Motor neuron (in vitro differentiated cells): ENCODE measurements at places on chromosomes 6 and 20. TPM values are rescaled to one million over a fixed set of nuclear protein-coding genes. Genes with fewer than 3 reads are reported as not detected.

Gene ENPP3
- 0.49 and 0.62 TPM in 2 replicates for total RNA-seq

- no peak for ATAC-seq
Measured at GRCh38 chr6:119346450-119346849, 3.1 kb downstream of the MAN1A1 start.

DNA sequence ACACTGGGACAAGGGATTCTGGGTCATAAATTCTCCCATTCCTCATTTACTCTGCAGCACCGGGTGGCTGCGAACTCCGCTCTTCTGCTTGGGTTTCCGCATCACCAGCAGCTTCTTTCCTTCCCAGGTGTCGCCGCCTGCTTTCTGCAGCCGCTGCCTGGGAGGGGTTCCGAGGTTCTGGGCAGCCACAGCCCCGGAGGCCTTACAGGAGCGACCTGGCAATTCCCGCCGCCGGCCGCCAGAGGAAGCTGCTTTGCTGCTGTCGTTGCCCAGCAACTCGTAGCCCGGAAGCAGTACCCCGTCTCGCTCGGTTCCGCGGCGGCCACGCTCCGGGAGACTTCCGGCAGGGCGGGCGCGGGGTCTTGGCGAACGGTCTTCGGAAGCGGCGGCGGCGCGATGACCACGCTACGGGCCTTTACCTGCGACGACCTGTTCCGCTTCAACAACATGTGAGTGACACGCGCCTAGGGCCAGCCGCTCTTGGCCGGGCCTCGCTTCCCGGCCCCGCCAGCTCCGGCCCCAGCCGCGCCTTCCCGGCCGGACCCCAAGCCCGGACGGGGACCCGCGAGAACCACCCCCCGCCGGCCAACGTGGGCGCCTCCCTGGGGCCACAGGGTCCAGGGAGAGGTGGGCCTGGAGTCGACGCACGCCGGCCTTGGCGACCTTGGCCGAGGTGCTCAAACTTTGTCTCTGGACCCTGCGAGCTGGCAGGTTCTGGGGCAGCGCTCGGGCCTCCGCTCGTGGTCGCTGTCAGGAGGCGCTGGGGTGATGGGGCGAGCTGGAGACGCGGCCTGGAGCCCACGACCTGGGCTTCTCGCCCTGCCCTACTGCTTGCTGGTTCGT lies at the start of gene NAA20:
NAA20 (plus strand) TSS at position 362 of the 843 bp plus-strand sequence; CDS start at position 397, 35 bp downstream.
- peak; percentile 95 for ATAC-seq

GRCh38 chr6:141403103-141403502 lies 729.6 kb upstream of the GJE1 start:
- no peak for ATAC-seq

DNA sequence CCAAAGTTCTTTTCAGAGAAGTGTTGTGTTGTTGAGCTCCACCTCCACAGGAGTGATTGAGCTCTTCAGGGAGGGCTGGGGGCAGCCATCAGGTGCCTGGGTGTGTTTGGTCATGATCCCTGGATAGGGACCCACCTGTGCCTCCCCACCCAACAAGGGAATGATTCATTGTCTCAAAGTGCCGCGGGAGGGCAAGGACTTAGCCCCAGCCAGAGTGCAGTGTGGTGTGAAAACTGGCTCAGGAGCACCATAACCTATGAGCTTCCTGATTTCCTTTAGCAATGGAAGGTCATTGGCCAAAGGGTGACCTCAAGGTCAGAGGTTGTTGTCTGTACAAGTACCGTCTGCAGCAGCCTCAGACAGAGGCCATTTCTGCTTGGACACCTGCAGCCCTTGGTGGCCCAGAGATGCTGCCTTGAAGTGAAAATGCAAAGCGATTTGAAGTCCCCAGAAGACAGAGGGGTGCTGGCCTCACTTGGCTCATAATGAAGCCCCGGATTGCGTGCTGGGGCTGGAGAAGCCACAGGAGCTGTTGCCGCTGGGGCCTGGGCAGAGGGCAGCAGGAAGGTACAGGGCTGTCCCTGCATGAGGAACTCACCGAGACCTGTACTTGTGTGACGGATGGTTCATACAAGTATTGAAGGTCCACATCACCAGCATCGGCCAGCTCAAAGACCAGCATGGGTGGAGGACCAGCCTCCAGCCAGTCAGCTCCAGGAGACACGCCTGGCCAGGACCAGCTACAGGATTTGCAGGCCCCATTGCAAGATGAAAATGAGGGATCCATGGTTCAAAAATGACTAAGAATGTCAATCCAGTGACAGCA lies 100.6 kb upstream of the DUSP22 start:
- ATAC-seq = no peak

- no peak for ATAC-seq
Measured at GRCh38 chr6:37809197-37809543, 10.4 kb upstream of the ZFAND3 start.

- peak; percentile 36 for ATAC-seq
Measured at GRCh38 chr20:32823078-32823477, 3.3 kb downstream of the MAPRE1 start.

- peak; percentile 38 for ATAC-seq
Measured at GRCh38 chr20:51802170-51802751, at the start of gene SALL4. SALL4 (minus strand) TSS chr20:51802521; CDS start chr20:51802408, 113 bp downstream.

Gene MAPK14
- 38.6 and 45.0 TPM in 2 replicates for total RNA-seq

Gene PKIB
- 0.86 TPM in 1 of 2 replicates, not detected in the other for total RNA-seq

DNA sequence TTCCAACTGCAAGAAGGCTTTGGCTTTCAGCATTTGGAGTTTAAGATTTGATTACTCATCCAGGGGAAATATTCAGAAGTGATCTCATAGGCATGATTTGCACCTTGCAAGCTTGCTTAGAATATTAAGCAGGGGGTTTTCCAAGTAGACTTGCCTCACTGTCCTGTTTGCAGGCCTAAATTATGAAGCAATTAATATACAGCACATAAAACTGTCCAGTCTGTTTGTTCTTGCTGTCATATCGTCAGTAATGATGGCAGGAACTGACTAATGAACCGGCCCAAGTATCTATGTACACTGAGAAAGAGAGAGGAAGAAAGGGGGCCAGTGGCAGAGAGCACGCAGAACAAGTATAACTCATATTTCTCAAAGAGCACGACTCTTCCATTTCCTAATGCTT lies 212.5 kb upstream of the SUPT3H start:
- ATAC-seq = peak; percentile 94

DNA sequence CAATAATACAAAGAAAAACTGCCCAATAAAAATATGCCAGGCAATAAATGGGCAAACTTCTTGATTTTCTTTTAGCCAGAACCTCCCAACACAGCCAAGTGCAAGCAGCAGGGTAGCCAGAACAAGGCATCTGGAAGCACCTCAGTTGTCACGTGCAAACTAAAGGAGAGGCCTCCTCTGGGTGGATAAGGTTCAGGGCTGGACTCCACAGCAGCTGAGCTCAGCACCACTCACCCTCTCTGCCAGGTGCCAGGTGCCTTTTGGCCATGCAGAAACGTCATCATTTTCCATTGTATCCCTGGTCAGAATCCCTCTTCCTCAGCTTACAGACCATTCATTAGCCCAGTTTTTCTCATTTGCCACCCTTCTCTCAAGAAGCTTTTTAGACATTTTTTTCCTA lies 52.7 kb downstream of the SOD2 start:
- no peak for ATAC-seq

- no peak for ATAC-seq
Measured at GRCh38 chr6:62570372-62570771, 284.3 kb upstream of the KHDRBS2 start.

DNA sequence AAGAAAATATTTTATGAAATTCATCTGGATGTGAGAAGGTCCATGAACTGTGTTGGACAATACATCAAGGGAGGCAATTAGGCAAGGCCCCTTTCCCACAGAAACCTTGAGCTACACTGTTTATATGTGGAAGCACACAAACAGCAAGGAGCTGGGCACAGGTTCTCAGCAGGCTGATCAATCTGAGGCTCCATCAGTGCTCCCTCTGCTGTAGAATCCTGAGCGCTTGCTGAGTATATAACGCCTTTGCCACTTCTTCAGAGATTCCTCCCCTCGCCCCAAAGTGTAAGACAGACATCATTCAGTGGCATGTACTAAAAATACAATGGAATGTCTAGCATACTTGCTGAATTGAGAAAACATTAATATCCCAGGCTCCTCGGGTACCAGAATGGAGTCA lies 146.9 kb downstream of the PRKN start:
- no peak for ATAC-seq

DNA sequence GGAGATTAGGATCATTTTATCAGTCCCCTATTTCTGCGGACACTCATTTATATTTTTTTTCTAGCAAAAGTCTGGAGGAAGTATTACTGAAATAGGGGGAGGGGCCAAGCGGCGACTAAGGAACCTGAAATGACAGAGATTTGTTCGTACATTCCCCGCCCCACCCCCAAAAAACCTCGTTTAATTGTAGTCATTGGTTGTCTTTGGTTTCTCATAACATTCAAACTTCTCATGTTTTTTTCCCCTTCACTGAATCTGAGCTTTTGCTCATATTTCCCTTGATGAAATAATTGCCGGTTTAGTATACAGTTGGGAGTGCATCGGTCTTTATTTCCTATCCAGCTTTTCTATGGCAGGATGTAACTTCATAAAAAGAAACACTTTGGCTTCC lies 768 bp upstream of the FYN start:
- no peak for ATAC-seq

Gene ATP9A
- 74.0 and 75.4 TPM in 2 replicates for total RNA-seq

Gene TAF11
- total RNA-seq = 34.7 and 37.5 TPM in 2 replicates

Gene PSORS1C2
- total RNA-seq = 0.27 TPM in 1 of 2 replicates, not detected in the other

GRCh38 chr6:33768644-33769120 lies 20.2 kb downstream of the LEMD2 start:
- peak; percentile 68 for ATAC-seq

Gene CYP39A1
- total RNA-seq = 14.9 and 15.0 TPM in 2 replicates
